Activated T-cell treated with anti-CD3 and anti-CD28 coated beads, Interleukin-2, amount 50 U/mL, for 24 hours (primary cell): ENCODE measurements at places on chromosomes 7 and 10.
A peak's percentile ranks its signal among the peaks of the same experiment; 100 is the strongest.

- DNase-seq: no peak
- H3K27me3 ChIP-seq: no peaks in the 10 kb centered on the region
- peaks cover 14% of the 10 kb centered on the region for H3K4me1 ChIP-seq
- H3K4me3 ChIP-seq: no peak overlapping the region
- H3K36me3 ChIP-seq: peaks cover 24% of the 10 kb centered on the region
- H3K27ac ChIP-seq: no peak overlapping the region
These were observed 35.3 kb downstream of the INPP5F start for GRCh38 chr10:119761106-119761505.

- no peak for DNase-seq
- no peaks in the 10 kb centered on the region for H3K36me3 ChIP-seq
- H3K4me3 ChIP-seq: no peak overlapping the region
These were observed 19.5 kb downstream of the HYAL4 start for GRCh38 chr7:123864436-123864835.

DNA sequence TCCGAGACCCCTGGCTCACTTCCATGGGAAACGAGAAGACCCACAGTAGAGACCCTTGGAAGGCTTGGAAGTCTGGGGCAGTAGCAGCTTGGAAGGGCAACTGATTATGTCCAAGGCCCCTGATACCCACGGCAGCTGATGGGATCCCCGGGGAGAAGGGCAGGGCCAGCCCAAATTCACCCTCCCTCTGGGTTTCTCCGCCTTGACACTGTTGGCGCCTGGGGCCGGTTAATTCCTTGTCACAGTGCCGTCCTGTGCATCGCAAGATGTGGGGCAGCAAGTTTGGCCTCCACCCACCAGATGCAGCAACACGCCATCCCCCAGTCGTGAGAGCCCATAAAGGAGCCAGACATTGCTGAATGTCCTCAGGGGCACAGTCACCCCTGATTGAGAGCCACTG, 89.2 kb downstream of the RGS10 start:
- no peak overlapping the region for H3K4me3 ChIP-seq
- H3K27ac ChIP-seq: no peak overlapping the region
- no peaks in the 10 kb centered on the region for H3K27me3 ChIP-seq
- DNase-seq: no peak
- H3K36me3 ChIP-seq: peaks cover 33% of the 10 kb centered on the region

- no peaks in the 10 kb centered on the region for H3K36me3 ChIP-seq
- no peaks in the 10 kb centered on the region for H3K4me1 ChIP-seq
- no peak for DNase-seq
- no peaks in the 10 kb centered on the region for H3K27me3 ChIP-seq
- H3K27ac ChIP-seq: no peak overlapping the region
These were observed 95.8 kb downstream of the DKK1 start for GRCh38 chr10:52409928-52410327.

DNA sequence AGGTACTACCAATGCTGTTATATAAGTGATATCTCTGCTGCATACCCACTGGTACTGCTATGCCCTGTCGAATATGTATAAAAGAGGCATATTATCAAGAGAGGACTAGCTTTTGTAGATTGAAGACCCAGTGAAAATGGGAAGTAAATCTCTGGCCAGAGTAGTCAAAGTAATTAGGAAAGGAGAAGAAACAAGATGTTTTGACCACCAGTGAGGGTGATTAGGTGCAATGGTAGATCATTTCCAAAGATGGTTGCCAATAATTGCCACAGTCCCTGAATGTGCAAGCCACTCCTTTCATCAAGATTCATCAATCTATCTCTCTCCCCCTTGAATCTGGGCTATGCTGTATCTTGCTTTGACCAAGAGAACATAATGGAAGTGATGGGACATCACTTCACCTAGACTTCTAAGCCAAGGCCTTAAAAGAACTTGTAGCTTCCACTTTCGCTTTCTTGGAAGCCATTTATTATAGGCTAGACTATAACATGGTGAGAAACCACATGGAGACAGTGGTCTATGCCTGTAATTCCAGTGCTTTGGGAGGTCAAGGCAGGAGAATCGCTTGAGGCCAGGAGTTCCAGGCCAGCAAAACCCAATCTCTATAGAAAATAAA, 52.6 kb upstream of the ST8SIA6 start:
- no peaks in the 10 kb centered on the region for H3K36me3 ChIP-seq
- no peak for DNase-seq
- peak overlapping the region; percentile 62 for H3K27ac ChIP-seq
- H3K27me3 ChIP-seq: no peaks in the 10 kb centered on the region
- peaks cover 37% of the 10 kb centered on the region for H3K4me1 ChIP-seq
- no peak overlapping the region for H3K4me3 ChIP-seq

DNA sequence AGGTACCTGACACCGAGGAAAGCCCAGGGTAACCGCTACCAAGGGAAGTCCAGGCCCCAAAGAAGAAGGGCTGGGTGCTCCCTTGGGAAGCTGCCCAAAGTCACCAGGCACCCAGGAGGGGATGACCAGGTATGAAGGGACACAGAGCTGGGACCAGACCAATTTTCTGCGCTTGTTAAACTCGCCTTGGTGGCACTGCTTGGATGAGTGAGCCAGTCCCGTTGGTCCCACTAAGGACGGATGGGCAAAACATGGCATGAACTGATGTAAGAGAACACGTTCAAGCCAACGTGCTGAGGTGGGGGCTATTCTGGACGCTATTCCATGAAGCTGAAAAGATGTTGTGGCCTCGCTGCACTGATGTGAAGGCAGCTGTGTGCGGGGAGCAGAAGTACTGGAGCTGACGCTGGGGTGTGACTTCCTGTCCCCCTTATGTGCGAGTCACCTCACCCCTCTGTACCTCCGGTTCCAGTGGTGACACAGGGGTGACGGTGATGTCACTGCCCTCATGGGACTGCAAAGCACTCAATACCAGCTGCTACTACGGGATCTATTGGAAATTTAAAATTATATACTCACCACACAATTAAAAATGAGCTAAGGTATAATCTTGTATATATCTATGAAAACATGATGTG, 73.6 kb downstream of the COBL start:
- no peak overlapping the region for H3K27ac ChIP-seq
- peaks cover 10% of the 10 kb centered on the region for H3K27me3 ChIP-seq
- no peak for DNase-seq
- no peaks in the 10 kb centered on the region for H3K4me1 ChIP-seq
- H3K4me3 ChIP-seq: no peak overlapping the region
